ENCODE measurements at places on chromosomes 1 and 21.

GRCh38 chr1:78370779-78371482 is 119.8 kb upstream of the PTGFR start:
- no peak for DNase-seq

- no peak for DNase-seq
These were observed 441.9 kb upstream of the ADAMTS5 start for GRCh38 chr21:27408826-27409225.

DNA sequence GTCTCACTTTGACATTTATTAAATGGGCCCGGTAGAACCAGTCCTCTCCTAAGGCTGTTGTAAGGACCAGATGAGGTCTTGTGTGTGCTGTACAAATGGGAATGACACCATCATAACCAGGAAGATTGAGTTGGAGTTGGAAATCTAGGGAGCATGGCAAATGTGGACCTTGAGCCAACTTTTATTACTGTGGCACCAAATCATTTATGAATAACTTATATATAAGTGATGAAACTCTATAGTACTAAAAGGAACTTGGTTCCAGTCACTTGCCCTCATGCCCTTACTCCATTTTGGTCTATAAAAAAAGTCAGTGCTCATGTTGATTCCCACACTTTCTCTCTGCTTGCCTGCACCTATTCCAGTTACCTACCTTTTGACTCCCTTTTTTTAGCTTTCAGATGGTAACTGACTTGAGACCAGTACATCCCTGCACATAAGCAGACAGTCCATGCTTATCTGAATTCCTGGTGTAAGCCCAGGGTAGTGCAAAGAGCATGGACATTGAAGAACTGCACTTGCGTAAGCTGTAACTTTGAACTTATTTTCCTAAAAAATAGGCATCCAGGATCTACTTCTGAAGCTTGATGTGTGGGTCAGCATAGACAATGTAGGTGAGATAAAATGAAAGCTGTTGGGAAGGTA is 210.6 kb downstream of the PBX1 start:
- no peak for DNase-seq

DNA sequence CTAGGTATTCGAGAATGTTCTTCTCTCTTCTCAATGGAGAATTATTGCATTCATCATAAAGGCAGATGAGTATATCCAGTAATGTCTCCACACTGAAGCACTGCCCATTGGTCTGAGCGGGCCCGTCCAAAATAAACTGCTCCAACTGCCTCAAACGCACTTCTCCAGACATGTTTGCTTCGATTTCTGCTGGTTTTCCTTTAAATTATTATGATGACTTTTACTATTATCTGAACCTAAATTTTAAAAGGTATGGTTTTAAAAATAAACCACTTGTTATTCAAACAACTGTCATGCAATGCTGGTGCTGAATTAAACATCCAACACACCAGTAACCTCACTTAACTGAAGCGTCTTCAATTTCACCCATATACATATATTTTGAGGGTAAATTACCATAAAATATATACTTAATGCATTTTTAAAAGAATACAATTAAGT is 1.3 kb downstream of the CDC42BPA start:
- DNase-seq: no peak

DNA sequence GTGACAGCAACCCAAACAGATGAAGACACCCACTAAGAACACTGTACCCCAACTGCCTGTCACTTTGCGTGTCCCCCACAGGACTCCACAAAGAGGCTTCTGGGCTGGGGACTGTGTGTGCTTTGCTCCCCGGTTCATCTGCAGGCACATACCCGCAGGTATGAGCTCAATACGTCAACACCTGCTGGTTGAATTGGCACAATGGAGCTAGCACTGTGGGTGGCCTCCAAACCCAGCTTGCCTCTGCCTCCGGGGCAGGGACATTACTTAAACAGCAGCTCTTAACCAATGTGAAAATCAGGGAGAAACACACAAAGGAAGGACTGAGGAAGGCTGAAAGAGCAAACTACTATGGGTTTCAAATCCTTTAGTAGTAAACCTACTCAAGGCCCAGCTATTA is 140.2 kb upstream of the TIAM1 start:
- DNase-seq: no peak

DNA sequence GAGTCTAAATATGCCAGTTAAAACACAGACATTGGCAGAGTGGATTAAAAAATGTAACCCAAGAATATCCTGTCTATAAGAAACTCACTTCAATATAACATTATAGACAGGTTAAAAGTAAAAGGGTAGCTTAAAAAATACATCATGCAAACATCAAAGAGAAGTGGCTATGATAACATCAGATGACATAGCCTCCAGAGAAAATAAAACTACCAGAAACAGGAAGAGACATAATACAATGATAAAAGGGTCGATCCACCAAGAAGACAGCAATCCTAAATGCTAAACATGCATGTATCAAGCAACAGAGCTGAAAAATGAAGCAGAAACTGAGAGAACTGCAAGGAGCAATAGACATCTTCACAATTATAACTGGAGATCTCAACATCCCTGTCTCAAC is 190.2 kb upstream of the NR5A2 start:
- DNase-seq: no peak

DNA sequence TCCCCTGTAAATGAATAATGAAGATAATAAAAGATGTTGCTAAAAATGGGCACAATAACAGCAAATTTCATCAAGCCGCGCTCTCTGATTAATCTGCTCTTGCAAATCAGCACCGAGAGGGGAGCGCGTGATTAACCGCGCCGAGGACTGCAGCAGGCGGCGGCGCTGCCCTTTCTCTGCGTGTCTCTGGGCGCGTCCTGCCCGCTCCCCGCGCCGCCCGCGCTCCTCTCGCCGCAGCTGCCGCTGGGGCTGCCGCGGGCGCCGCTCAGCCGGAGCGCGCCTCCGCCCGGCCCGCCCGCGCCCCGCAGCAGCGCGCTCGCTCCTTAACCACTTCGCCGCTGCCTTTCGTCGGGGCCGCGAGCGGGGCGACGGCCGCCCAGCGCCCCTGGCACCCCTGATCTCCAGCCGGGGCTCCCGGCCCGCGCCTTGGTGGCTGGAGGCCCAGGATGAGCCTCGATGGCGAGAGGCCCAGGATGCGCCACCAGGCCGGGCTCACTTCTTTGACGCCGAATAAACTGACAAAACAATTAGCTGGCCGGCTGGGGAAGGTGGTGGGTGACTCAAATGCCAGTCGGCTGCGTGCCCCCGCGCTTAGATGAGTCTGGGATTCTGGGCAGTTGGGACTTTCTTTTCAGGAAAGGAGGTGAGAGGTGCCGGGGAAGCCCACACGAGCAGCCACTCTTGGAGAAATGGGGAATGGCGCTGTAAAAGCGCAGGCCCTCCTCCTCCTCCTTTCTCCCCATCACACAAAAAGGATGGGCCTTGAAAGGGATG is 221.4 kb upstream of the PKN2 start:
- DNase-seq: no peak

- no peak for DNase-seq
These were observed 24.9 kb downstream of the UBE2U start for GRCh38 chr1:64228167-64228957.

- no peak for DNase-seq
These were observed 62.6 kb downstream of the COP1 start for GRCh38 chr1:176144526-176144925.

DNA sequence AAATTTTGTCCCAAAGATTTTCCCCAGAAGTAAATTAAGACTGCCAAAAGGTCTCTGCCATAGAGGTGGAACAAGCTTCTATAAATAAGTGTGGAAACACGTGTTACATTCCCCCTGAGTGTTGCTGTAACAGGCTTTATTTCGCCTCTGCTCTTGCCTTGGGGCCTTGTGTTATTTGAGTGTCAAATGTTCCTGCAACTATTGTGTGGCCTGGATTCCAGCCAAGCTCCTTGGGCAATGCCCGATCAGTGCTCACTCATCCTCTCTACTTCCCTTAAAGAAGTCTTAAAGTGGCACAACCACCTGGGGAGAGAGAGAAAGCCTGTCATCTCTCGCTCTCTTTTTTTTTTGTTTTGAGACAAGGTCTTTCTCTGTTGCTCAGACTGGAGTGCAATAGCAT is 156.7 kb downstream of the NR5A2 start:
- DNase-seq: no peak

DNA sequence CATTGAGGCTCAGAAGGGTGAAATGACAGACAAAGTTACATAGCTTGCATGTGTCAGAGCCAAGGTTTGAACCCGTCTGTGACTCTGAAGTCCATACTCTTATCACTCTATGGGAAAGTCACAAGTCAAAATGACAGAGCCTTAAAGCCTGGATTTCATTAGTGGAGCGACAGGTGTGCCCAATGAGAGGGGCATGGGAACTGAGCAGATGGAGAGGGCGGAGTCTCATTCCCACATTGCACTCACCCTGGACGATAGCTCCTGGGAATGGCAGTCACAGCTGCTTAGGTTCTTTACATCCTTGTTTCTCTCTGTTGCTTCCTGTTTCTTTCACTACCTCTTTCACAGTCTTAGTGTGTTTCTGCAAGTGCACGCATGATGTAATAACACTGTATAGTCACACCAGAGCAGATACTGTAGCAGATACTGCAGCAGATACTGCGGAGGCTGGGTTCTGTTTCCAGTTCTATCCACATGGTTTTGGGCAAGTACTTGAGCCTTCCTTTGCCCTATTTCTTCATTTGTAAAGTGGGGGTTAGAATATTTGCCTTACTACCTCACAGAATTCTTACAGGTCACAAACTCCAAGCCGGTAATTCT is 127.2 kb downstream of the ZSCAN20 start:
- DNase-seq: no peak

- no peak for DNase-seq
These were observed 5.8 kb upstream of the C1orf159 start for GRCh38 chr1:1121611-1122077.

GRCh38 chr21:45341779-45342178 is 54.1 kb upstream of the POFUT2 start:
- DNase-seq: no peak

DNA sequence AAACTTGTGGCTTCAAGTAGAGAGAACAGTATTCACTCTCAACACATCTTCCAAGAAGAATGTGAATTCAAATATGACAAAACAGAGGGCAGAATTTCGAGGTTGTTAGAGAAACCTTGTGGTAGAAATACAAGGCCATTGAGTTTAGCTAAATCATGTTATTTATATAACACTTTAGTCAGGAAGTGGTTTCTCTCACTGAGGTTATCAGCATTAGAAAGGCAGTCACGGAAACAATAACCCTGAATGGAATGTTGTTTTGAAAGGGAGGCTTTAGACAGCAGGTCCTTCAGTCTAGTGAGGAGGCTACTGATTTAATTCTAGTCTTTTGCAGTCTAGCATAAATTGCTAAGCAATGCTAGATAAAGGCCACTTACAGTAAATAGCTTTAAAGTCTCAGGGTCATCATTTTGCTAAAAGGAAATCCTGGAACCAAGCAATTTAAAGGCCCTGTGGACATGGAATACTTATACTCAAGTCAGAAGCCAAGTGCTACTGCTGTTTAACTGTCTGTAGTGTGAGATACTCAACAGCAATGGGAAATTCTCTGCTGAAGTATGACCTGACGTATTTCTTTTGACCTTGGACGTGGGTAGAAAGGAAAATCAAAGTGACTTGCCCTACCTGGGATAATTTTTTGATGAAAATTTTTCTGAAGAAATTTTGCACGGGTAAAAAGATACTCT is 89.0 kb upstream of the CHODL start:
- DNase-seq: no peak

DNA sequence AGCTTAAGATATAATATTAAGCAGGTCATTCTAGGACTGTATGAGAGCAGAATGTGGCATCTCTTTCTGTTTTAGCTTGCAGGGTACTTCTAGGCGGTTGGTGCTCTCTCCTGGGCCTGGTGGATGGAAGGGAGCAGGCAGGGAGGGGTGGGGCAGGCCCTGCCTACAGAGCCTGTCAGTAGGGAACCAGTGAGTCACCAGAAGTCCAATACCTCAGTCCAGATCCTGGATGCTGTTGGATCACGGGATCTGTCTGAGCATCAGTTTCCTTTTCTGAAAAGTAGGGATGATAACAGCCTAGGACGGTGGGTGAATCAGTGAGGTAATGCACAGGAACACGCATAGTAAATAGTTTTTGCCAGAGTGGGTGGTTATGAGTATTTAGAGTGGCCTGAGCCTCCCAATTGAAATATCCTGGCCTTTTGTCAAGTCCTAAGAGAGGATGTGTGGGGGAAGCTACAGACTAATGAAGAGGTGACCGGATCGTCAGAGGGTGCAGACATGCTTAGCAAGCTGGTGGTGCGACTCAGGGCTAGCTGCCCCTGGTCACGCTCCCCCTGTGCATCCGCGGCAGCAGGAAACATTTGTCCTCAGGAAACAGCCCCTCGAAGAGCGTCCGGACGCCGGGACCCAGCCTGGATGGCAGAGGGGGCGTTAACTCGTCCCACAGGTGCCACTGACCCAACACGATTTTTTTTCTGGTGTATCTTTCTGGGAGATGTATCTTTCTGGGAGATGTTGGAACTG is 23.9 kb downstream of the NAV1 start:
- DNase-seq: no peak

GRCh38 chr21:14762327-14762726 is 216.2 kb upstream of the SAMSN1 start:
- DNase-seq: no peak

GRCh38 chr1:229098361-229098760 is 172.6 kb upstream of the RAB4A start:
- no peak for DNase-seq

- no peak for DNase-seq
These were observed 275.9 kb downstream of the LRRC40 start for GRCh38 chr1:69929308-69930057.

DNA sequence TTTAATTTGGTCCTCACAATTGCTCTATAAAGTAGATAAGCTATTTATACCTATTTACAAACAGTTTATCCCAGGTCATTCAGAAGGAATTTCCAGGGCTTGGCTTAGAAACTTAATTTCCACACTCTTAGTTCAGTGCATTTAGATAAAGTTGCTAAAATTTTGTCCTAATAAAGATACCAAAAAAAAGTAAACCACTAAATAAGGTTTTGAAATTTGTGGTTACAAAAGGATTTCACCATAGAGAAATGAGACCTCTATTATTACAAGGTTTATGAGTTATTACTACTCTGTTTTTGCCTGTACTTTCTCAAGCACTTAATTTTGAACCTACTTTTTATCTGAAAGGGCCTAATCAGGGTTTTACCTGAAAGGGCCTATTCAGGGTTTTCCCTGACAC is 22.4 kb downstream of the PTPN22 start:
- no peak for DNase-seq

GRCh38 chr1:26529655-26530409 is at the start of gene RPS6KA1:
TSS of gene RPS6KA1 (plus strand) at chr1:26529761. CDS start at chr1:26529921, 160 bp downstream.
- DNase-seq: peak; percentile 43

GRCh38 chr1:31505911-31506497 is 70.3 kb upstream of the TINAGL1 start:
- DNase-seq: no peak

GRCh38 chr1:115833856-115834255 is 7.1 kb downstream of the NHLH2 start:
- no peak for DNase-seq

- DNase-seq: no peak
These were observed 13.8 kb downstream of the WLS start for GRCh38 chr1:68218490-68218889.

DNA sequence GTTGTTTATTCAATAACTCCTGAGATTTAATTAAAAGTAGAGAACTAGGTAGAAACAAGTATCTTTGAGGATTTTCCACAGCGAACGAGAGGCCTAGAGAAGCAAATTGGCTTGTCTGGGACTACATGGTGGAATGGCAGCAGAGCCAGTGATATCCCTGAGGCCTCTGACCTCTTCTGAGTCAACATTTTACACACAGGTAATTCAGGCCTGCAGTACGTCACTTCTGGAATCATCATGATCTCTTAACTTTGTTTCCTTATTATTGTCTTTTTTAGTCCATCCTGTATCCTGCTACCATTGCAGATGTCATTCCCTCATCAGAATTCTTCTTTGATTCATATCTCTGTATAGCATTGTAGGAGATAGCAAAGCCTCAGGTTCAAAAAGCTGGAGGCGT is 9.9 kb downstream of the SPRTN start:
- DNase-seq: no peak

- no peak for DNase-seq
These were observed 150.5 kb downstream of the APP start for GRCh38 chr21:26020081-26020480.
